ENCODE measurements at places on chromosomes 12 and 14. TPM values are rescaled to one million over a fixed set of nuclear protein-coding genes. Genes with fewer than 3 reads are reported as not detected.

The MTHFD1 gene
- total RNA-seq: 103 TPM

The OAS1 gene
- not detected for total RNA-seq

The BDKRB2 gene
- total RNA-seq: 3.8 TPM

The SYCP3 gene
- 0.09 TPM for total RNA-seq

The RDH12 gene
- not detected for total RNA-seq

The CCDC196 gene
- not detected for total RNA-seq

The PIK3C2G gene
- total RNA-seq: 0.16 TPM

The TMEM233 gene
- total RNA-seq: not detected

The TAS2R13 gene
- 1.2 TPM for total RNA-seq

The CNIH1 gene
- 89.6 TPM for total RNA-seq

The TTLL5 gene
- total RNA-seq: 47.4 TPM

GRCh38 chr12:27009881-27010301, 4.3 kb downstream of the TM7SF3 start:
- no peak for DNase-seq

DNA sequence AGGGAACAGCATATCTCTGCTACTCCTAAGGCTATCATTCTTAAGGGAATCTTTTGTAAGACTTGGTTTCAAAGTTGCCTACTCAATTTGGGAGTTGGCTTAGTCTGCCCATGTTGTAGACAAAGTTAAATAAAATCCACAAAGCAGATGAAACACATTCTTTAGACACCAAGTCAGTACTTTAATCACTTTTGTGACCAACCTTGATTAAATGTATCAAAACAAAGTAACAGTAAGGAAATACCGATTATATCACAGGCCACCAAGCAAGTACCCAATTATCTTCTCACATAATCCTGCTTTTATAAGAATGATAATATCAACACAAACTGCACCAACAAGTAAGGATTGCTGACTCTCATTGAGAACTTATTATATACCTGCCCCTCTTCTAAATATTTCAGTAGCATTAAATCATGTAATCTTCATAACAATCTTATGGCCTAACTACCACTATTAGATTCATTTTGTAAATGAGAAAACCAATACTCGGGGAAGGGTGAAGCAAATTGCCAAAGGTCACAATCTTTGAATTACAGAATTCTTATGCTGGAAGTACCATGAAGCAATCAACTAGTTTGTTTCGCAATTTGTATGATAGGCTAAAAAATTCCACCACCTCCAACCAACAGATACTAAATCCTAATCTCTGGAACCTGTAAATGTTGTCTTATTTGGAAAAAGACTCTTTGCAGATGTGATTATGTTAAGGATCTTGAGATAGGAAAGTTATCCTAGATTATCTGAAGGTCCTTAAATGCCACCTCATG, 12.6 kb upstream of the DIO2 start:
- no peak for DNase-seq

GRCh38 chr12:93880853-93881522, 203.8 kb downstream of the CRADD start:
- DNase-seq: no peak

DNA sequence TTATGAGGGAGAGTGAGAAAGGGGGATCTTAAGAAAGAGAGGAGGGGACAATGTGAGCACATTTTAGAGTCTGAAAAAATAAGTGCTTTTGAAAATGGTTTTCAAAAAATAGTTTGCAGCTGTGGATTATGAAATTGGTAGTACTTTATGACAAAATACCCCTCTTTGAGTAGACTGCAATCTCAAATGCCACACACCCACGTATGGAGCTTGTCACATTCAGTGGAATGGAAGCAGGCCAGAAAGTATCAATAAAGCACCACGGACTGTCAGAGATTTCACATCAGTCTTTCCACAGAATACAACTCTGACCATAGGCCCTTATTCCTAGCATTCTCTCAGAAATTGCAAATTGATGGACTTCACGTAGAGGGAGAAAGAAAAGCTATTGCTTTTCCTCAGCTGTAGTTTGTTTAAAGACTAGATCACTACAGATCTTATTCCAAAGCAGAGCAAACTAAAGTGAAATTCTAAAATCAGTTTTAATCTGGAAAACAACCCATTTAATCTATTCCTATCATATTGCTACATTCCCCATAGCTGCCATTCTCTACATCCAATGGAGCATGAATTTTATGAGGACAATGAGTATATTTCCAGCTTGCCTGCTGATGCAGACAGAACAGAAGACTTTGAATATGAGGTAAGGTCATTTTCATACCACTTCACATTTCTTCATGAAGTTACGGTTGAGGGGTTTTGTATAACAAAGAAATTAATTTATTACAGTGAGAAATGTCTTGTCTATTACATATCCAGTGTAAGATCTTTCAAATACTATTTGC, 321.3 kb downstream of the PDZRN4 start:
- DNase-seq: no peak

DNA sequence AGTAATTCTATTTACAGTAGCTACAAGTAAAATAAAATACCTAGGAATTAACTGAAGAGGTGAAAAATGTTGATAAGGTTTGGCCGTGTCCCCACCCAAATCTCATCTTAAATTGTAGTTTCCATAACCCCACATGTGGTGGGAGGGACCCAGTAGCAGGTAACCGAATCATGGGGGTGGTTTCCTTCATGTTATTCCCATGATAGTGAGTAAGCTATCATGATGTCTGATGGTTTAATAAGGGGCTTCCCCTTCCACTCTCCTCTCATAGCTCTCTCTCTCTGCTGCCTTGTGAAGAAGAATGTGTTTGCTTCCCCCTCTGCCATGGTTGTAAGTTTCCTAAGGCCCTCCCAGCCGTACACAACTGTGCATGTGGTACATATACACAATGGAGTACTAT, 1170.7 kb downstream of the BCL11B start:
- DNase-seq: no peak

DNA sequence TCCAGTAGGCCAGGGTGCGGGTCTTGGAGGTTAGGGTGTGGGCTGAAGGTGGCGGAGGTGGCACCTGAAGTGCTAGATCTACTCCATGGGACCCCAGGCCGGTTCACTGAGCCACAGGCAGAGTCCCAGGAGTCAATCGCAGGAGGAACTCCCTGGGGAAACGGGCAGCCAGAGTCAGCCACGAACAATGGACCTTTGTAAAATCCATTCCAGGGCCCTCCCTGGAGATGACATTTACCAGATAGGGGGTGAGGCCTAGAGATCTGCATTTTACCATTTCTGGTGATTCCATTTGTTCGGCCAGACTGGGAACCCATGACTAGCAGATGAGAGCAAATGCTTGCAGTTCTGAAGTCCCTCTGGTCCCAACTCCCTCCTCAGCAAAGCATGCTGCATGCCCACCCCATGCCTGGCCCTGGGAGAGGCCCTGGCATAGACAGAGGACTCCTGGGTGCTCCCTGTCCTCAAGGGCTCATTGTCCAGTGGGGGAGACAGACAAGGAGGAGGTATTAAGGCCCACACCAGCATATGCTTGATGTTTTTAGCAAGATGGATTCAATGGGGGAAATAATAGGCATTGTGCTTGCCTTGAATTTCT, 115.5 kb downstream of the EML1 start:
- DNase-seq: no peak

- peak; percentile 24 for DNase-seq
Measured at GRCh38 chr14:21003788-21004346, 4.8 kb downstream of the SLC39A2 start.

DNA sequence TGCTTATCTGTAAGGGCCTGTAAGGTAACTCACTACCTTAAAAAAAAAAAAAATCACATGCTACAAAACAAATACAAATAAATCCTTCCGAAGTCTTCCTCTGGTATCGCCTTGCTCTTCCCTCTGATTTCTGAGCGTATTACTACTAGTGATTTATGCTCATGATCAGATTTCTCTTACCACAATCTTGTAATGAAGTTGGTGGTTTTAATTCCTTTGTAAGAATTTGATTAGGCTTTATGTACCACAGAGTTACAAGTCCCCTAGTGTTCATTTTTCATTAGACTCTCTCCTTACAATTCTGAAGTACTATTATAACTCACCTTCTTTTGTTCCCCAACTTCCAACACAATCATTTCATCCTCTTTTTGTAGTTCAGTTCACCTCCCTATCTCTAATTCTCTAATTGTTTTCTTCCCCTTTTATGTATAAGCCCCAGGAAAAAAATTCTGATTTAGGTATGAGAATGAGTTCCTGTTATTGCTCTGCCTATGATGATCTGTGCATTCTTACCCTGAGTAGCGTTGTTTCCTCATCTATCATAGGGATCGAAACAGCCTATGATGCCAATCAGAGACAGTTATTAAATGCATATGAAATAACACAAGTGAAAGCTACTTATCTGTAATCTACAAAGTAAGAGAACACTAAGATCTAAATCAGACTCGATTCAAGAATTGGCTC, 81.5 kb downstream of the EPS8 start:
- DNase-seq: no peak
